ENCODE measurements at places on chromosomes 13 and 19. TPM values are rescaled to one million over a fixed set of nuclear protein-coding genes. Genes with fewer than 3 reads are reported as not detected.

Gene MEIS3
- total RNA-seq = 56.1 TPM

Gene PRTN3
- not detected for total RNA-seq

Gene SLC5A5
- total RNA-seq = not detected

Gene OR7D2
- not detected for total RNA-seq

Gene ZGLP1
- 2.5 TPM for total RNA-seq

All from GM23248 (cell line).